ENCODE measurements at places on chromosomes 4 and X. TPM values are rescaled to one million over a fixed set of nuclear protein-coding genes. Genes with fewer than 3 reads are reported as not detected.
A peak's percentile ranks its signal among the peaks of the same experiment; 100 is the strongest.

RAB28 gene
- total RNA-seq: 9.4 TPM

PDCL2 gene
- not detected for total RNA-seq

RAB41 gene
- total RNA-seq: not detected

HPGD gene
- not detected for total RNA-seq

TXK gene
- total RNA-seq: under 0.01 TPM

MAGEA12 gene
- total RNA-seq: not detected

BTC gene
- total RNA-seq: not detected

TEC gene
- total RNA-seq: 1.3 TPM

IGSF1 gene
- 0.25 TPM for total RNA-seq

CTAG1B gene
- not detected for total RNA-seq

AMTN gene
- total RNA-seq: not detected

RNF175 gene
- total RNA-seq: not detected

MECP2 gene
- total RNA-seq: 17.1 TPM

TCP11X2 gene
- total RNA-seq: not detected

RGN gene
- total RNA-seq: 0.51 TPM

SERPINA7 gene
- not detected for total RNA-seq

GRCh38 chrX:149036086-149036485 is 469.0 kb downstream of the IDS start:
- no peak for DNase-seq

DNA sequence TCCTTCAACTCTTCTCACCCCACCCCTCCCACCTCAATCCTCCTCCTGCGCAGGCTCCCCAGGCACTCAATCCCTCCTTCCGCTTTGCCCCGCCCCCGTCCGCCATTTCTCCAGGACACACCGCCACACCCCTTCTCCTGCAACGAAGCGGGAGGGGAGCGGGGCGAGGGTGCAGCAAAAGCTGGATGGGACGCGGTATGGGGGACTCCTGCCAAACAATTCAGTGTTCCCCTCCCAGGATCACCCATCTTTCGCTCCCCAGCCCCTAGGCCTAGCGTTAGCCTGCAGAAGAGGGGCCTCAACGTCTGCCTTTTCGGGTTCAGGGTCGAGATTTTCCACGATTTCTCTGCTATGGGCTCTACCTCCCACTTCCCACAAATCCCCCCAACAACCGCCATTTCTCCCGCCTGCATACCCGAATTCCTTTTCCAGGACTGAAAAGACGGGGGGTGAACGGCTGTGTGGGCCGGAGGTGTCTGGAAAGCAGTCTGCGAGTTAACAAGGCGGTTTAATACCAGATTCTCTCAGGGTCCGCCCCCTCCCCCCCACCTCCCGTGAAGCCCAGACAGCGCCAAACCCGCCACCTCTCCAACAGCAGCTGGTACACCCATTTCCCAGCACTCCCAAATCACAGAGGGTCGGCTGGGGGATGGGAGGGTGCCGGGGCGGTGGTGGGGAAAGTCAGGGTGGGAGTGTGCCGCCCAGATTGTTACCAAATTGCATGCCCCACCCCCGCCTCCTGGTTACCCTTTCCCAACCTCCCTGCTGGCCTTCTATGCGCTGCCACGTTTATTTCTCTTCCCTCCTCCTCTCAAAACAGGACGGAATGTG is 774 bp downstream of the ARMCX2 start:
- DNase-seq: peak; percentile 36

DNA sequence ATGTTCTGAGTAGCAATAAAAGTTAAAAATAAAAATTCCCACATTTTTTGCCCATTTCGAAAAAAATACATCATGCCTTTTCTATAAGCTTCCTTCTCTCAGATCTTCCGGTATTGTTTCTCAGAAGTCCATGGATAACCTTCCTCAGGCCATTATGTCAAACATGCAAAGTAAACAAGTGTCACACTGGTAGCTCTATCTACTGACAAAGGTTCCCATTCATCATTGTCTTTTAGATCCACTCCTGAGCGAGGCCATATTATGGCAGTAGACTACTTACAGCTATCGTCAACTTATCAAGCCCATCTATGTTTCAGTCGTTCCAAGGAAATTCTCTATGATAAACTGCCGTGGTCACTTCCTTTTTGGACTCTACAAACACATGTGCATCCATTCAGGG is 1068.2 kb downstream of the GLUD2 start:
- no peak for DNase-seq

DNA sequence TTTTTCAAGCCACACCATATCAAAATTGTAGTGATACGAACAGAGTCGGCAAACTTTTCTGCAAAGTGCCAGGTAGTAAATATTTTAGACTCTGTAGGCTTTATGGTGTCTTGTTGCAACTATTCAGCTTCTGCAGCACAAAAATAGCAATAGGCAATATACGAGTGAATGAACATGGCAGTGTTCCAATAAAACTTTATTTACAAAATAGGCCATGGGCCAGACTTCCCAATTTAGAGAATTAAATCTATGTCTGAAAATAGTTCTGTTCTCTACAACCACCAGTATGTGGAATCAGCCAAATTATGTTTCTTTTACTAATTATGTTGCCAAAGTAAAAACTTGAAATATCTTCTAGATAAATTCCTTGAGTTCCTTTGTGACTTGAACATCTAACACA is 56.5 kb downstream of the NCAPG start:
- DNase-seq: no peak

DNA sequence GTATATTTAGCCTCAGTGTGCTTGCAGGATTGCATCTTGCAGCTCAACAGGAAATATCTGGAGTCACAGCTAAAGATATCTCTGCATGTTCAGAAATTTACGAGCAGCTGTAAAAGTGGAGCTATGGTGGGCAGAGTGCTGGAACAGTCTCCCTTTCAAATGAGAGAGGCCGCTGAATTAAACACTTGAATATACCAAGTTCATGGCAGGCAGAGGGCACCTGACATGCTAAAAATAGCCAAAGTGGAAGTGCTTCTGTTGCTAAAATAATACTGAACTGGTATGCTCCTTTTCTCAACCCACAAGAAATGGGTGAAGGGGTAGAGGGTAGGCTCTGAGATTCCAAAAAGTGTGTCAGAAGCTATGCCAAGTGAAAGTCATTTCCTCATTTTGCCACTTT is 98.1 kb downstream of the MGST2 start:
- peak; percentile 56 for DNase-seq

GRCh38 chr4:139669335-139669734 is 3.7 kb downstream of the MGST2 start:
- DNase-seq: no peak

- DNase-seq: no peak
These were observed 4.9 kb upstream of the TXK start for GRCh38 chr4:48138936-48139335.

- DNase-seq: no peak
These were observed 9.2 kb downstream of the WDR1 start for GRCh38 chr4:10107111-10108091.

DNA sequence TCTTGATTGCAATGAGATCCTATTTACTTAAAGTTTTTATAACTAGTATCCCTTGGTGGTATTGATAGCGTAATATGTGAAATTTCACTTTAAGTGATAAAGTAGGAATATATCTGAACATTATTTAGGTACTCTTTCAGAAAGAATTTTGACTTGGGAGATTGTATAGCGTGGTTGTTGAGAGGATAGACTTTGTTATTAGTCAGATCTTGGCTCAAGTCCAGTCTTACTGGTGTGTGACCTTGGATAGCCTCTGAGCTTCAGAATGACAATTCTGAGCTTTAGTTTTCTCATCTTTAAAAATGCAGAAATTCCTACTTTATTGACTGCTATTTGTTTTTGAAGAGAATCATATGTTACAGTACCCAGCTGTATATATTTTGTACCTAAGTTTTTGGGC is 32.6 kb downstream of the DCK start:
- DNase-seq: peak; percentile 89

DNA sequence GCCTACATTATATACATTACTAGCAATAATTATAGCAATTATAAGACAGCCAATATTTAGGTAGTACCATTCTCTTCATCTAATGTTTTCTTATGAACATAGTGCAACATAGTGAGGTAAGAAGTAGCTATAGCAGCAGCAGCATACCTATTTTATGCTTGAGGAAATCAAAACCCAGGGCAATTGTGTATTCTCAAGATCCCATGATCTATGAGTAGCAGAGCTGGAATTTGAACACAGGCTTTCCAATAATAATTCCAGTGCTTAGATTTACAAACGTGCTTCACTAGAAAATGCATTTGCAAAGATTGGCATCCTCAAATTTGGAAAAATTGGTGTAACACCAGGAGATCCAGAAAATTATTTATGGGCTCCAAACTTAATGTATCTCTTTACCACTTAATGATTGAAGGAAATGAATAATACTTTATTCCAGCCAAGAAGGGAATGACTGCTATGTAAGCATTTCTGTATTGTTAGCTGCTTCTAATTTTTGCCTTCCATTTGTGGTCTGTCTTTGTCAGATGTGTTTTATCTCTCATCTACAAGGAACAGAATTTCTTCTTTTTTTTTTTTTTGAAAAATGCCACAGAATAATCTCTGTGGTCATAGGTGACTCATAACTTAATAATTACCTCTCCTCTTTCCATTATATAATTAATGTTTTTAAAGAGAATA is 451.1 kb downstream of the ARAP2 start:
- DNase-seq: no peak

DNA sequence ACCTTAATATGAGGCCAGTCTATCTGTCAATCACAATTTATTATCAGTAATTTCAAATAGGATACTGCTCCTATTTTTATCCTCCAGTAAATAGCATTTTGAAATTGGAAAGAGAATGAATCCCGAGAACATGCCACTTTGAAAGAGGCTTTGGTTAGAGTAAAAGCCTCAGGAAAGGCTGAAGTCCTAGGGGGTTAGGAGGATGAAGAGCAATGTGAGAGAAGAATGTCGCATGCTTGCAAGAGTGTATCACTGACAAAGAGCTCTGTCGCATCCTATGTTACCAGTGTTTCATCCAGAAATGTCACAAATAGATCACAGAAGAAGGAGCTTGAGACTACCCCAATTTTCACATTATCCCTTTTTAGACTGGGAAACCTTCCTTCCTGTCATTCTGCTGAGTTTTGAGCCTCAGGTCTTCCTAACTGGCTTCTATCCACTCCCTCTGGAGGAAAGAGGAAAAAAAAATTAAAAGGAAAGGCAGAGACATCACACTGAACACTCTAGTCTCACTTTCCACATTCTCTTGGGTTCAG is 39.8 kb downstream of the GPM6A start:
- no peak for DNase-seq

GRCh38 chrX:14616836-14617235 is 87.5 kb downstream of the GLRA2 start:
- DNase-seq: no peak

DNA sequence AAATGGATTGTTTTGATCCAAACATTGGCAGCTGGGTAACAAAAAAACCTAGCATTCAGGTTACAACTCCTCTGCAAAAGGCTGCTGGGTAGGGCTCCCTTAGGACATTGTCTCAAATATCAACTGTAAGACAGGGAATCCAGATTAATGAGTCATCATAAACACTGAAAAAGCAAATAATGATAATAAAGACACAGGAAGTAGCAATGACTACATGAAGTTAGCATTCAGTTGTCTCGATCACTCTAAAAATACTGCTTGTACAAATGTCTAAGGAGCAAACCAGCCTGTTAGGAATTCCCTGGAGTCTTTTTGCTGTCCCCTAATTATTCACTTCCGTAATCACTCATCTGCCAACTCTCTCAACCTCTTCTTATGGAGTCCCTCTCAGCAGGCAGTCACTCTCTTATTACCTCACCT is 259.2 kb downstream of the GPC3 start:
- peak; percentile 26 for DNase-seq

- no peak for DNase-seq
These were observed 48.9 kb upstream of the PPARGC1A start for GRCh38 chr4:23938796-23939195.

- DNase-seq: no peak
These were observed at the start of gene HTATSF1 for GRCh38 chrX:136497556-136498052. TSS of gene HTATSF1 (plus strand) at chrX:136497592. CDS start at chrX:136497685, 93 bp downstream.

GRCh38 chrX:118016422-118016821 is 100.2 kb downstream of the KLHL13 start:
- no peak for DNase-seq

- no peak for DNase-seq
These were observed 202.1 kb downstream of the HNRNPD start for GRCh38 chr4:82171531-82172155.

GRCh38 chr4:184649971-184650855 is 675 bp downstream of the PRIMPOL start:
- DNase-seq: no peak

DNA sequence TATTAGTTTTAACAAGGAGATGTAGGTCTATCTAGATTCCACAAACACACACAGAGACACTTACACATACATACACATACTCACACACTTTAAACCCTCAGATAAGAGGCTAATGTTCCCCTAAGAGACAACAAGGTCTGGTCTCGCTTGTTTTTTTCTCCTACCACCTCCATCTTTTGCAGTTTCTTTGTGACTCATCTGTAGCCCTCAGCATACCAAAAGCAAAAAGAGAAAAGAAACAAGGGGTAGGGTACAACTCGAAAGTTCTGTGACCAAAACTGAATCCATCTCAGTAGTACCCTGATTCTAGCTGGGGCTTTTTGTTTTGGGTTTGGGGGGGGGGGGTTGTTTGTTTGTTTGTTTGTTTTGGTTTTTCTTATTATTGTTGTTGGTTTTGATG is 12.2 kb upstream of the EXOSC9 start:
- no peak for DNase-seq

- peak; percentile 36 for DNase-seq
These were observed 191.6 kb upstream of the ANKRD50 start for GRCh38 chr4:124903995-124904722.

DNA sequence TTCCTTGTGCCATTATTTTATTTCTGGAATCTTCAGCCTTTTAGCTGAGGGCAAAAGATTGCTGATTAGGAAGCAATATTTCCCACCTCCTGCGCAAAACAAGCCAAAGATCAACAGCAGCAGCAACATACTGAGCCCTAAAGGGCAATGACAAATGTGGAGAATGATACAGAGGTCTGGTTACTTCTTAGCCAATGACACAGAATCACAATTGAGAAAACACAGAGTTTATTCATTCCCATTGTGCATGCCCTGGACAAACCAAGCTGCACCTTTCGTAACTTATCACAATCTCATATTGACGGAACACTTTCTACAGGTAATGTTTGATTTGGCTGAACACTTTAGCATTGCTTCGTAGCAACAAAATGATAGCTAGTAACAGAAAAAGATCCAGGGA is 13.4 kb downstream of the F9 start:
- DNase-seq: no peak

DNA sequence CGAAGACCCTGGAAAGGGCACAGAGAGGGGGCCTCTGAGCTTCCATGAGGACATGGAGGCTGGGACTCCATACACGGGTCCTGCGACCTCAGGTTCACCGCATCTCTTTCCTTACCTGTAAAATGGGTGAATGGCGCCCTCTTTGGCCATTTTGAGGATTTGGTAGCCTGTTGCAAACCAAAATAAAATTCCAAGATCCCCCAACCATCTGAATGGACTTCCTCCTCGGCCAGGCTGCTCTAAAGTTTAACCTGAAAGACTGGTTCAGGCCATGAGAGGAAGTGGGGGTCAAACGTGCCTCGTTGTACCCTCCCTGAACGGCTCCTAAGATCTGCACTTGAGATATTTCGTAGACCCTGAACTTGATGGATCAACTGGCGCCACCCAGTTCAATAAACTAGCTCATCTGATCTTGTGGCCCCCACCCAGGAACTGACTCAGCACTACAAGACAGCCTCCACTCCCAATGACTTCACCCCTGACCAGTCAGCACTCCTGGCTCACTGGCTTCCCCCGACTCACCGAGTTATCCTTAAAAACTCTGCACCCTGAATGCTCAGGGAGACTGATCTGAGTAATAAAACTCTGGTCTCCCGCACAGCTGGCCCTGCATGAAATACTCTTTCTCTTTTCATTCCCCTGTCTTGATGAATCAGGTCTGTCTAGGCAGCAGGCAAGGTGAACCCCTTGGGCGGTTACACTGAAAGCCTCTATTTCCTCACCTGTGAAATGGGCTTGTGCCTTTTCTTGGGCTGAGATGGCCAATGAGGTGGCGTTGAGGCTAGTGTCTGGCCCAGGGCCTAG is 32.9 kb upstream of the GPR78 start:
- peak; percentile 22 for DNase-seq

Data from dermis microvascular lymphatic vessel endothelial cell (primary cell).